ENCODE measurements at places on chromosomes 7 and 10. TPM values are rescaled to one million over a fixed set of nuclear protein-coding genes. Genes with fewer than 3 reads are reported as not detected.

KEL gene
- total RNA-seq, result not detected

RBP3 gene
- not detected for total RNA-seq

TIMM23B gene
- 12.3 TPM for total RNA-seq

LRRC18 gene
- not detected for total RNA-seq

TLX1 gene
- total RNA-seq, result not detected

TMEM184A gene
- 0.13 TPM for total RNA-seq

EVX1 gene
- total RNA-seq, result not detected

ZNF777 gene
- total RNA-seq, result 12.3 TPM

SLC26A4 gene
- total RNA-seq, result 0.40 TPM

IL6 gene
- 0.40 TPM for total RNA-seq

AKR1C8 gene
- not detected for total RNA-seq

ZNF804B gene
- not detected for total RNA-seq

ERVW-1 gene
- not detected for total RNA-seq

CPA1 gene
- not detected for total RNA-seq

EFCAB10 gene
- 0.26 TPM for total RNA-seq

ZCCHC24 gene
- total RNA-seq, result 25.0 TPM

FAM241B gene
- not detected for total RNA-seq

PODXL gene
- 1.1 TPM for total RNA-seq

STRIP2 gene
- 3.4 TPM for total RNA-seq

WEE2 gene
- total RNA-seq, result not detected

RBM48 gene
- 9.4 TPM for total RNA-seq

CRHR2 gene
- total RNA-seq, result not detected

MACROH2A2 gene
- 30.7 TPM for total RNA-seq

TMEM229A gene
- total RNA-seq, result under 0.01 TPM

FEZF1 gene
- total RNA-seq, result not detected

OR13A1 gene
- total RNA-seq, result 0.08 TPM

PBLD gene
- 2.2 TPM for total RNA-seq

VWC2 gene
- total RNA-seq, result not detected

PDSS1 gene
- total RNA-seq, result 9.3 TPM

SRGN gene
- 60.0 TPM for total RNA-seq

VTI1A gene
- 24.4 TPM for total RNA-seq

DNAH11 gene
- 1.2 TPM for total RNA-seq

WNT8B gene
- total RNA-seq, result not detected

HOXA13 gene
- not detected for total RNA-seq

ECHDC3 gene
- total RNA-seq, result 29.9 TPM

PTER gene
- total RNA-seq, result 7.1 TPM

NSMCE4A gene
- total RNA-seq, result 31.4 TPM

GATA3 gene
- total RNA-seq, result 0.26 TPM
